ENCODE measurements at places on chromosomes 12 and 14.

DNA sequence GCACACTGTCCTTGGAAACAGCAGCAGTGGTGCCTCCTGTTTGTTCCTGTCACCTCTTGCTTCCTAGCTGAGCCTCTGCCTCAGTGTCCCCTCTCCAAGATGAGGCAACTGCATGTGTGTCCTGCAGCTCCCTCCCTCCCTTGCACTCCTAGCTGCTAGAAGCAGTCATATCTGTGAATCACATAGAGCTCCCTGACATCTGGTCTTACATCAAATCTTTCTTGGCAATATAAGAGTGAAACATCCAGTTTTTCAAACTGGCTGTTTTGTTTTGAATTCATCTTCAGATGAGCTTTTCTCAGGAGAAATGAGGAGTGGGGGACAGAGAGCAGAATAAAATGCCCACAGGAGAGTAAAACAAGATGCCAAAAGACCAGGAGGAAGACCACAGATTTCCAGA is 103.7 kb downstream of the VCPKMT start:
- no peak for DNase-seq

- no peak for DNase-seq
Observed at GRCh38 chr14:96567289-96567899, 65.2 kb downstream of the PAPOLA start.

DNA sequence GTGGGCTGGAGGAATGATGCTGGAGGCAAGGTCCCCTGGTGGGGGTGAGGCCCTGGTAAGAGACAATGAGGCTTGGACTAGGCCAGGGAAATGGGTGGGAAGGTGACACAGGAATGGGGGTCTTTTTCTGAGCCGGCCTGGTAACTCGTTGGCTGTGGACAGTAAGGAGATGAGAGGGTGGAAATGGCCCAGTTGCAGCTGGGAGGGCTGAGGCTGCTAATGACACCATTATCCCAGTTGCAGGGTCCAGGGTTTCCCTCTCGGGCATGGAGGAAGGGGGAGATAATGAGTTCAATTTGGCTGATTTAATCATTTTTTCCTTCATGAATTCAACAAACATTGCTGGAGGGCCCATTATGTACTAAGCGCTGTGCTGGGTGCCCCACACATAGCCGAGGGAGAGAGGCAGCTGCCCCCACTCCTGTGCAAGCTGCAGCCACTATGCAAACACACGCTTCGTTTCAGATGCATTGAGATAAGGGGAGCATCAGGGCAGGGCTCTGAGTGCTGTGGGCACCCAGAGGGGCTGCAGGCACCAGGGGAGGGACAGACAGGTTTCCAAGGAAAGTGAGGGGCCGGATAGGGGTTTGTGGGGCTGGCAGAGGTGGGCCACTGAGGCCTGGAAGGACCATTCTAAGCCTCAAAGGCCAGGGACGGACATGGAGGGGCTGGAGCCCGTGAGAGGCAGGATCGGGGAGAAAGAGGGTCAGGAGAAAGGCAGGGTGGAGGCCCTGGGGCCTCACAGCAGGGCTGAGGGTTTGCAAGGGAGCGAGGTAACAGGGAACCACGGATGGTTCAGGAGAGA is 43.2 kb upstream of the MEG3 start:
- no peak for DNase-seq

DNA sequence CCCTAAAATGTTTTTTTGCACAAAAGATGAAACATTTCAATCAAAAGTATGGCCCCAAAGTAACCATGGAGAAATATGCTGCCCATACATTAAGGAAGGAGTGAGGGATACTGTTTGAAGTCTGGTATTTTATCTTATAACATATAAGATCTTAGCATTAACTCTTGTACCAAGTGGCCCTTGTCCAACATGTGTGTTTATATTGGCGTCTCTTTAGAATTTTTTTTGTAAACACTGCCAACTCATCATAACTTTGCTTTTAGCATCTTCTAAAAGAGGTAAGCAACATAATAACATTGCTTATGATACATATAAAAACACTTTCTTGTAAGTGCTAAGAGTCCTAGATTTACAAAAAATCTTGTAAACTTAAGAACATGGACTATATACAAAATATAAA is 419.7 kb downstream of the ADAMTS20 start:
- no peak for DNase-seq

GRCh38 chr14:79246173-79246572 is 965.1 kb downstream of the DIO2 start:
- no peak for DNase-seq

DNA sequence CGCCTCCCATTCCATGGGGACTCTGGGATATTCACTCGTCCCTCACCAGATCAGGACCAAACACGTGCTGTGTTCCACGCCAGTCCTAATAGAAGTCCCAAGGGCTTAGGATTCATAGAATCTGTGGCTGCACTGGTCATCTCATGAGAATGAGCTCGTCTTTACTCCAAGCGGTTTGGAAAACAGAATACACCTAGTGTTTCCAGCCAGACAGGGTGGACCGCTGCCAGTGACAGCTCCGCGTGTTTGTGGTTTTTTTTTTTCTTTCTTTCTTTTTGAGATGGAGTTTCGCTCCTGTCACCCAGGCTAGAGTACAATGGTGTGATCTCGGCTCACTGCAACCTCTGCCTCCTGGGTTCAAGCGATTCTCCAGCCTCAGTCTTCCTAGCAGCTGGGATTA is 75.1 kb downstream of the GLT1D1 start:
- DNase-seq: no peak

GRCh38 chr12:120818416-120818815 is 85.7 kb downstream of the SPPL3 start:
- no peak for DNase-seq

- no peak for DNase-seq
Observed at GRCh38 chr12:108980831-108981618, 39.8 kb downstream of the SVOP start.

DNA sequence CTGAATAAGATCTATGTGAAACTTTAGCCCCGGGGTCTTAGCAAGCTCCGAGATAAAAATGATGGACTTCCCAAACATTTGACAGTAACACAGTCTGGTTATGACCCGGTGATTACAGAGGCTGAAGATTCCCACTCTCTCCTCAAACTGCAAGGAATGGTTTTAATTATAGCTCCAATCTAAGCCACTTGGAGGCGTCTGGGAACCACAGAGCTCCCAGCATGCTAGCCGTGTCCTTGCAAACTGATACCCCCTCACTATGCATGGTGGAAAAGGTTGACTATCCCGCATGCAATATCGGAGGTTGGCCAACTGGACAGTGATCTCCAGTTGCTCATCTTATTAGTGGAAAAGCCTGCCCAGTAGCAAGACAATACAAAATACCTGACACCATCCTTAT is 76.5 kb upstream of the GRIN2B start:
- DNase-seq: no peak

DNA sequence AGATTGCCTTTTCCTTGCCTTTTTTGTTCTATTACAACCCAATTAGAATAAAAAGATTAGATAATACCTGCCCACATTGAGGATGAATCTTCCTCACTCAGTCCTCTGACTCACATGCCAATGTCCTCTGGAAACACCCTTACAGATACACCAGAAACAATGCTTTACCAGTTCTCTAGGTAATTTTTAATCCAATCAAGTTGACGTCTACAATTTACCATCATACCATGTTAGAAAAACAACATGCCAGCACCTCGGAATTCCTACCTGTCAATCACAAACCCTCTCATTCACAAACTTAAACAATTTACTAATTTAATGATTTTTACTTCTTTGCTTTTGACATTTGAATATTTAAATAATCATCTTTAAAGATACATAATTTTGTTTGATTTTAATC is 953.8 kb downstream of the TRHDE start:
- no peak for DNase-seq

DNA sequence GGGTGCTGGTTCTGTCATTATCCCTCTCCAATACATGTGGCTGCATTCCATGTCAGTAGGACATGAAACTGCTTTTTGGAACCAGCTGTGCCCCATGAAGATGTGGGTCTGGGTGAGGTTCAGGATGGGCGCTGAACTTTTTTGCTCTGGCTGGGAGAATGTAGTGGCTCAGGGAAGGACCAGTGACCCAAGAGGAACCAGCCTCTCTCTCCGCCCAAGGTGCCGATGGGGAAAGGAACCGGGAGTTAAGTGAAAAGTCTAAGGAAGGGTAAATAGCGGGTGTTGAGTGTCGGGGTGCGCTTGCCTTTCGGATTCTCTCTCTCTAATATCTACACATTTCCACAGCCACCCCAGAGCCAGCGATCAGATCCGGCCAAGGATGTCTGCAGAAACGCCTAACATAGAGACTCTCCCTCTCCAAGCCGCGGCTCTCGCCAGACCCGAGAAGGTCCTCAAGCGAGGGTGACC is 7.8 kb downstream of the ARHGEF25 start:
- DNase-seq: no peak

DNA sequence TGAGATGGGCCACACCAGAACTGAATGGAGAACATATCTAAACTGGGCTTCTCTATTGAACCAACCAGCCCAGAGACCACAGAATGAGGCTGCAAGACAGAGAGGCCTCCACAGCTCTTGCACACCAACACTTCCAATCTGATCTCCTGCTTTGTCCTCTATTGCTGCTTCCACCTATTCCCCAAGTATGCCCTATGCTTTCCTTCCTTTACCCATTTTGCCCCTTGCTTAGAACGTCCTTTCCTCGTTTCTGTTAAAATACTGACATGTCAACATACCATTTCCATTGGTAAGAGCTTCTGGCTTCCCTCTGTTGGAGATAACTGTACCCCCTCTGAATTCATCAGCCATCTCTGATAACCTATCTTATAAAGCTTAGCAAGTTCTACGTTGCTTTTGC is 2.8 kb downstream of the SLC2A13 start:
- DNase-seq: no peak

- DNase-seq: no peak
Observed at GRCh38 chr12:119949594-119949993, 39.4 kb upstream of the BICDL1 start.

GRCh38 chr12:106893451-106893850 is 62.3 kb upstream of the TMEM263 start:
- DNase-seq: no peak

DNA sequence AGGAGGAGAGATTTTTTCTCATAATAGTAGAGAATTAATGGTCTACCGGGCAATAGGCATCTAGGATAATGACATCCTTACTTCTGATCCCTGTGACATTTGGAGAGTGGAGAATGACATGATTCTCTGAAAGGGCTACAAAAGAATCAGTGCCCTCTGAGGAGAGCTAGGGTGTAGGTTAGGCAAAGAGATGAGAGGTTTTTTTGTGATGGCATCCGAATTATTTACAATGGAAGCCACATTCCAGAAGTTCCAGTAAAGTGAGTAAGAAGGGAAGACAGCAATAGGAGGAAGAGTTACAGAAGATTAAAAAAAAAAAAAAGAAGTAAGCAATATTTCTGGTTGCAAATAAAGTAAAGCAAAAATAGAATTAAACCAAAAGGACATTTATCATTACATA is 478.0 kb downstream of the RMST start:
- no peak for DNase-seq

- no peak for DNase-seq
Observed at GRCh38 chr14:33709283-33709682, 241.6 kb downstream of the EGLN3 start.
